Suppressor macrophage treated with lipopolysaccharide for 1 hour (primary cell): ENCODE measurements at places on chromosomes 2 and 18.

DNA sequence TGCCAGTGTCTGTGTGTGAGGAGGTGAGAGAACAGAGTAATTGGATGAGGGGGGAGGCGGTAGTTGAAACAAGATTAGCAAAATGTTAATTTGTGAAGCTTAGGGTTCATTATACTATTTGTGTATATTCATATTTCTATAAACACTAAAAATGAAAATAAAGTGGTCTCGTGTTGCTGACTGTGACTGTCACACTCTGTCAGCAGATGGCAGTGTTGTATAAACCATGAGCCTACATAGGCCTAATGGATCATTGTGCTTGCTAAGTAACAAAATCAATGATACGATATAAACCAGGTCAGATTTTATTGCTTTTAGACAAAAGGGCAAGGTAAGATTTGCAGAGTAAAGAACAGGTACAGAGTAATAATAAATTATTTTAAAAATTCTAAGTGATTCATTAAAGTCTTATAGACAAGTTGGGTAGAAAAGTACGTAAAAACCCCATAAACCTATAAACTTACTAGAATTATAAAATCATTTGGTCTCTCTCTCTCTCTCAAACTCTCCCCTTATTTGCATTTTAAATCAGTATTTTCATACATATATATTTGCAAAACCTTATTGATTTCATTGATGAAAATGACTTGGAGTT, 182.7 kb downstream of the RPIA start:
- DNase-seq = peak; percentile 79

GRCh38 chr2:54627973-54628372, 95.5 kb upstream of the EML6 start:
- DNase-seq = no peak

GRCh38 chr2:1371082-1371481, 42.2 kb upstream of the TPO start:
- DNase-seq = no peak

- no peak for DNase-seq
These were observed 119.1 kb downstream of the PTGR3 start for GRCh38 chr18:75089748-75090327.

DNA sequence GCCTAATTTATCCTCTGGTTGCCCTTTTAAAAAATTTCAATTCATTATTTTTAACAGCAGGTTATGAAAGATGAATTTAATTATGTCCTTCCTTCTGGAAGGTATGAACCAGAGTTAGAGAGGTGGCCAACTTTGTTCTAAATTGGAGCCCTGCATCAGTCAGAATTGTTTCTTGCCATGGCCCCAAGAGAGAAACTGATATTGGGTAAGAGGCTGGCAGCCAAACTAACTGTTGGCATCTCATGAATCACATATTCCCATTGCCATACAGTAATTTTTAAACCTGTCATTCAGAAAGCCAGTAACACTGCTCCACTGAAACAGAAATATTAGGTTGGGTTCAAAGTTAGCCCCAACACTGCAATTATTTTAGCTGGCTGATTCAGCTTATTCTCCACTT, 67.4 kb downstream of the SMAD2 start:
- DNase-seq = no peak

DNA sequence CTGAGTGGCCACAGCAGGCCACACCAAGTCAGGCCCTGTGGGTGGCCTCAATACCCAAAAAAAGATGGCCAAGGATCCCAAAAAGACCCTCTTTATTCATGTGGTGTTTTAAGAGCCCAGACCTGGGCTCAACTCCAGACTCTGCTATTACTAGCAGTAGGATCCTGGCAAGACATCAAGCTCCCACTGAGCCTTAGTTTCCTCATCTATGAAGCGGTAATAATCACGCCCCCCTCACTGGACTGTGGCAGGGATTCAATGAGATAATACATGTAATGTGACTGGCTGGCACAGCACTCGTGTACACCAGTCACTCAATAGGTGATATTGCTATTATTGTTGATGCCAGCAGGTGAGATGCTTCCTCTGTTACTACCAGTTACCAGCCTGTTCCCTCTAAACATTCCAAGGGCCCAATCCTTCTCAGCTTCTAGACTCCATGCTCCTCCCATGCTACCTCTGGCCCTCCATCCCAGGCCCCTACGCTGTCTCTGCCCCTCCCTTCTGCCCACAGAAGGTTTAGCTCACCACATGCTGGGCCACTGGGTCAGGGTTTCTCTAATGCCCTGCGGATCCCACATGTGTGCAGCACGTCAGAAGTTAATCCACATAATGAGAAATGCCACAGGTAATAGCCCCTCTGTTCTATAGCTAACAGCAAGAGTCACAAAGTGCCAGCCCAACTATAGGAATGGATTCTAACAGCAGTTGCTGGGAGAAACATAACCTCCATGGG, 51.2 kb downstream of the SLC4A5 start:
- no peak for DNase-seq

DNA sequence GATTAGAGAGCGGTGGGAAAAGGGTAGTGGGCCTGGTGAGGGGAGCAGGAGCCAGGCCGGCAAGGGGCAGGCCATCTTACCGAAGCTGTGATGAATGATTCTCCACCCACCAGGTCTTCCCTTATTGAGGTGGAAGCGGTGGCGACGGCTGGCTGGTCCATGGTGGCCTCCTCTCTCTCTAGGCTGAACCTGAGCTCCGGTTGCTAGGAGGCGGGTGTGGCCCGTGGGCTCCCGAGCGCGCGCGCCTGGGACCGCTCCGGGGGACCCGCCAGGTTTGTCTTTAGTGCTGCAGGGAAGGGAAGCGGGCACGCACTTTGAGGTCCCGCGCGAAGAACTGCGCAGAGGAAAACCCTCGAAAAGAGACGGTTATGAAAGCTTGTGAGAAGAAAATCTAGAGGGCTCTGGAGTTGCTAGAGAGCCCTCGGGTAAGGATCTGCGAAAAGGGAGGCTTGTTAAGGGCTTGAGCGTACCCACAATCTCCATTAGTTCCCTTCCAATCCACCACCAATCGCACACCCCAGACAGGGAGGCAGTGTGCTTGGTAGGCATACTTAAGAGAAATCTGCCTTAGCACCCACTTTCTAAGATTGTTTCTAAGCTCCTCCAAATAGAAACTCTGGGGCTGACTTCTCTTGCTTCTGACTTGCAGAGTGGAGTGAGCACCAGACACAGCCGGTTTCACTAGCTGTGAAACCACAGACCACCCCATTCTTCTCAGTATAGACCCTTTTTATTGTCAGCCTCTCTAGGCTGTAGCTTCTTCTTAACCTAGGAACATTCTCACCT, at the start of gene STPG4:
Gene STPG4 (minus strand): TSS at position 218 of the 786 bp plus-strand sequence. CDS start 57 bp downstream, at position 161.
- DNase-seq = no peak

- DNase-seq = no peak
These were observed 26.0 kb upstream of the TNS1 start for GRCh38 chr2:218028562-218029348.

DNA sequence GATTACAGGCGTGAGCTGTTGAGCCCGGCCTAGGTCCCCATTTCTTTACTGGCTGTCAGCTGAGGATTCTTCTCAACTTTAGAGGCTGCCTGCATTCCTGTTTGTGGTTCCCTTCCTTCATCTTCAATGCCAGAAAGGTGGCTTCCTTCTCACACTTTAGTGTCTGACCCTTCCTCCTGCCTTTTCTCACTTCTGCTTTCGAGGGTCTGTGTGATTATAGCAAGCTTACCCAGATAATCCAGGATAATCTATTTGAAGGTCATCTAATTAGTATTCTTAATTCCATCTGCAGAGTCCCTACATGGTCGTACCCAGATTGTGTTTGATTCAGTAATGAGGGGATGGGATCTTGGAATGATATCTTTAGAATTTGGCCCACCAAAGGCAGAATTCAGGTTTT, 157.4 kb downstream of the TANC1 start:
- no peak for DNase-seq

GRCh38 chr2:175371378-175371777, 189.9 kb upstream of the ATP5MC3 start:
- no peak for DNase-seq

- DNase-seq = no peak
These were observed at the start of gene HOXD12 for GRCh38 chr2:176099728-176100546. Gene HOXD12, plus strand, starts transcription at chr2:176099795. Its CDS starts 7 bp downstream, at chr2:176099802.

- DNase-seq = peak; percentile 49
These were observed 409.0 kb downstream of the LPIN1 start for GRCh38 chr2:12155303-12156051.

- no peak for DNase-seq
These were observed 16.2 kb downstream of the ATG16L1 start for GRCh38 chr2:233267516-233268245.

DNA sequence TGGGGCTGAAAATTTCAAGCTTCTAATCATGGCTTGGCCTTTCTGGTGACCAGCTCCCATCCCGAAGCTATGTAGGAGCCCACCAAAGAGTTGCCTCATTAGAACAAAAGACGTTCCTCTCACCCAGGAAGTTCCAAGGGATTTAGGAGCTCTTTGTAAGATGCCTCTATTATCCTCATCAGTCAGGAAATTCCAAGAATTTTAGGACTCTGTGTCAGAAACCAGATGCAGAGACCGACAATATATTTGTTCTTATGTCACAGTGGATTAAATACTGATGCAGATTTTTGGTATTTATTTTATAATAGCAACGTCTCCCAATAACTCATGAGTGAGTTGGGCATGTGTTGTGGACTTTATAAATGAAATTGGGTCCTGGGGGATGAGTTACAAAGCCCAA, 91.8 kb upstream of the SKOR2 start:
- no peak for DNase-seq

- no peak for DNase-seq
These were observed 102.7 kb upstream of the PELI1 start for GRCh38 chr2:64246962-64247361.

- DNase-seq = no peak
These were observed 45.0 kb downstream of the ALK start for GRCh38 chr2:29876374-29876773.

- DNase-seq = no peak
These were observed 649.9 kb upstream of the FANCL start for GRCh38 chr2:58890865-58891525.

DNA sequence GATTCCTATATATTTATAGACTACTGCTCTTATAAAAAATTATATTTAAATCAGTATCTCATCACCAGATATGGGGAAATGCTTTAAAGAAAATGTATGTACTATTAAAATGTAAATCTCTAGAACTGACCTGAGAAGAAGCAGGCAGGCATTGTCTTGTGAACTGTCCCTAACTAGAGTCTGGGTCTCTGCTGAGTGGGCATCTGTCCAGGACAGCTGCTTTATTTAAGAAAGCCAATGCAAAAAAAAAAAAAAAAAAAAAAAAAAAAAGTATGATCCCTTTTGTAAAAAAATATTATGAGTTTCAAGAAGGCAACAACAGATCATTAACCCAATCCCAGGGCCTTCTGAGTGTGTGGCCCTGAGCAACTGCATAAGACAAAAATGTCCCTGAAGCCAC, 66.0 kb downstream of the PAX3 start:
- DNase-seq = no peak

- peak; percentile 61 for DNase-seq
These were observed 100.7 kb upstream of the STK39 start for GRCh38 chr2:168348076-168348475.

- no peak for DNase-seq
These were observed 55.2 kb downstream of the TNP1 start for GRCh38 chr2:216804357-216805350.

DNA sequence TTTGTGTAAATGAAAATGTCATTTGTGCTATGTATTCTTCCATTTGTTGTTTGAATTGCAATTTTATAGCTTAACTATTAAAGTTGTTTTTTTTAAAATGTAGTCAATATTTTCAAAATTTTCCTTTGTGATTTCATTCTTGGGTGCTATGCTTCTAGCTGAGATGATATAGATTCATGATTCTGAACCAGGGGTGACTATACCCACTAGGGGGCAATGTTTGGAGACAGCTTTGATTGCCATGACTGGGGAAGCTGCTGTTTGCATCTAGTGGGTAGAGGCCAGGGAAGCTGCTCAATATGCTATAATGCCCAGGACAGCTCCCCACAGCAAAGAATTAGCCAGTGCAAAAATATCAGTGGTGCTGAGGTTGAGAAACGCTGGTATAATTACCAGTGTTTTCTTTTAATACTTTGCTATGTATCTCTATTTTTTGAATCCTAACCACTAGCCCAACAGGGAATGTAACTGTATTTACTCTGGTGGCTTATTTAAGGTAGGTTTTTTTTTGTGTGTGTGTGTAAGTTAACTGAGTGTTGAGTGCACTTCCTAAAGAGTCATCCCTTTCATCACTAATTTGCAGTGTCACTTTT, 99.7 kb downstream of the MEP1B start:
- DNase-seq = peak; percentile 79

GRCh38 chr2:7891312-7891711, 790.5 kb upstream of the ID2 start:
- no peak for DNase-seq

DNA sequence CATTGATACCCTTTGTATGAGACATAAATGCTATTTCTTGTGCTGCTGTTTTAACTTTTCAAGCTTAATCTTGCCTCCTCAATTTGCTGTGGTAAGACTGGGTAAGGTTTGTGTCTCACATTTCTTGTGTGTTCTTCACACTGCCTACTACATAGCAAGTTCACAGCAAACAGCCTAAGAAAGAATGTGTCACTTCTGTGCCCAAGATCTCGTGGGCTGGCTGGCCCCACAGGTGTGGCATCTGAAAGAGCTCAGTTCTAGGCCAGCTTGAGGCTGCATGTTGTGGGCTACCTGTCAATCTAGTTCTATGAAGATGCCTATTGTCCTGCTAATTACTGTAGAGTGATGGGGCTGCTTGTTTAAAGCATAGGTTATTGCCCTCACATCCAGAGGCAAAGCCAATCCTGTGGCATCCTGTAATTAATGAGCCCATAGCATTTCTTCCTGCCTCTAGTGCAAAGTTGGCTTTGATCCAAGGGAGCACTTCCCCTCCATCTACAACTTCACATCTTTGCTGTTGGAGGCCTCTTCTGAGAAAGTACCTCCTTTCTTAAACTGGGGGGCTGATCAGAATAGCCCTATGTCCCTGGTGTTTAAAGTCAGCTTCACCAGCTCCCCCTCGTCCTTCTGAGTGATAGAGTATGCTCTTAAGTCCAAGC, 40.9 kb upstream of the ASPRV1 start:
- peak; percentile 57 for DNase-seq

GRCh38 chr2:166625670-166626069, 131.6 kb upstream of the SCN7A start:
- no peak for DNase-seq

DNA sequence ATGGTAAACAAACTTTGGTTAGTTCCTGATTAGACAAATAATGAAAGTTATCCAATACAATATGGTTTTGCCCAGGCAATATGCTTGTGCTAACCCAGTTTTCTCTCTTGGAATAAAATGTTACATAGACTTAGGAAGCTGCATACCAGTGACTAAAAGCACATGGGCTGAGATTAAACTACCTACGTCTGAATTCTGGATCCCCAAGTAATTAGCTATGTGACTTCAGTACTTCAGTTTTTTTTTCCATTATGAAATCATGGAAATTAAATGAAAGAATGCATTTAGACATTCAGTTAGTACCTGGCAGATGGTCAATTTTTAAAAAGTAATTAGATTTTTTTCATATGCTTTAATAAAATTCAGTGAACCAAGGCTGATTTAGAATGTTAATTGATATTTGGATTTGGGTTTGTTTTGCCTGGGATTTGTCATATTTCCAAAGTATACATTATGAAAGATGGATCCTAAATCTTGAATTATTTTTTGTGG, 213.9 kb downstream of the PTH2R start:
- DNase-seq = no peak

- no peak for DNase-seq
These were observed 8.7 kb downstream of the FEZ2 start for GRCh38 chr2:36589230-36589630.
